ENCODE measurements at places on chromosomes 7 and 10.

GRCh38 chr7:2931034-2931415 is 86.9 kb upstream of the GNA12 start:
- no peak for DNase-seq

- DNase-seq, result no peak
Measured at GRCh38 chr7:4878336-4879335, 4.9 kb downstream of the RADIL start.

GRCh38 chr10:100723770-100724530 is 21.4 kb upstream of the PAX2 start:
- DNase-seq, result no peak

GRCh38 chr7:1809070-1809469 is 139.0 kb downstream of the ELFN1 start:
- no peak for DNase-seq

GRCh38 chr7:13031468-13031867 is 344.0 kb downstream of the ARL4A start:
- DNase-seq, result peak; percentile 37

DNA sequence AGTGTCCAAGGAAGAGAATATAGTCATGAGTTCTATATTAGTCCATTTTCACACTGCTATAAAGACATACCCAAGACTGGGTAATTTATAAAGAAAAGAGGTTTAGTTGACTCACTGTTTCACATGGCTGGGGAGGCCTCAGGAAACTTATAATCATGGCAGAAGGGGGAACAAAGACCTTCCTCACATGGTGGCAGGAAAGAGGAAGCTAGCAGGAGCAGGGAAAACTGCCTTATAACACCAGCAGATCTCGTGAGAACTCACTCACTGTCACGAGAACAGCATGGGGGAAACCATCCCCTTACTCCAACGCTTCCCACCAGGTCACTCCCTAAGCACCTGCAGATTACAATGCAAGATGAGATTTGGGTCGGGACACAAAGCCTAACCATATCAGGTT is 139.0 kb upstream of the ZNF438 start:
- DNase-seq, result no peak
